ENCODE measurements at places on chromosomes 12 and 14. TPM values are rescaled to one million over a fixed set of nuclear protein-coding genes. Genes with fewer than 3 reads are reported as not detected.

The GYS2 gene
- total RNA-seq, result not detected

The SCNN1A gene
- 28.5 TPM for total RNA-seq

The PRB2 gene
- not detected for total RNA-seq

GRCh38 chr12:48773686-48774085 is 15.2 kb downstream of the ADCY6 start:
- peak; percentile 6 for DNase-seq

- no peak for DNase-seq
Observed at GRCh38 chr12:92905258-92905810, 23.8 kb downstream of the EEA1 start.

DNA sequence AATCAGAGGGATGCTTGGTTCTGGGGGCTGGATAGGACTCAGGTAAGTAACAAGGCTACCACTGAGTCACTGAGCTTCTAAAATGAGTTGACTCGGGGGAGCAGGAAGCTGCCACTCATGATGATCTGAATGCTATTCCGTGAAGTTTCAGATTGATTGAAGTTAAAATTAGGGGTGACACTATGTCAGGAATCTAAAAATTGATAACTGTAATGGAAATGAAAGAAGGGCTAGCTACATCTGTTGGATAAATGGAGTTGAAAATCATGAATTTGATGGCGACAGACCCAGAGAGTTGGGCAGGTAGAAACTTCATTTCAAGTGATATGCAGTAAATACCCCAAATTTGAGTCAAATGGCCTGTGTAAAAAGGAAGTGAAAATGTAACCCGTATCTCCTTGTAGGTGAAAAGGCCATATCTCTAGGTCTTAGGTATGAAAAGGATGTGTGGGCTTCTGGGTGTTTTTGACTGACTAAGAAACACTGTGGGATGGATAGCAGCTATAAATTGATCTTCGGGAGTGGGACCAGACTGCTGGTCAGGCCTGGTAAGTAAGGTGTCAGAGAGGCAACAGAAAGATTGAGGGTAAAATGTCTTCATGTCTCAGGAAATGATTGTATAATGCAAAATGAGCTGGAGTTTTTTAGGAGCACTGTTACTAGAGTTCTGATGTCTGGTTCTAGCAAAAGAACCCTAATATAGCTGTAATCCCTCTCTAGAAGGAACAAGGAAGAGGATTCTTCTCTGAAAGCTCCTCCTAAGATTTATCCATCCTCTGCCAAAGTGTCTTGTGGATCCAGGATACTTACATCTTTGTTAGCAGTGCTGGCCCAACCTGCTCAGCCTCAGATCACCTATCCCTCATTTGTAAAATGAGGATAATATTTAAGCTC is 57.3 kb downstream of the DAD1 start:
- DNase-seq, result no peak

GRCh38 chr14:57362361-57362760 is 28.0 kb upstream of the NAA30 start:
- DNase-seq, result no peak

DNA sequence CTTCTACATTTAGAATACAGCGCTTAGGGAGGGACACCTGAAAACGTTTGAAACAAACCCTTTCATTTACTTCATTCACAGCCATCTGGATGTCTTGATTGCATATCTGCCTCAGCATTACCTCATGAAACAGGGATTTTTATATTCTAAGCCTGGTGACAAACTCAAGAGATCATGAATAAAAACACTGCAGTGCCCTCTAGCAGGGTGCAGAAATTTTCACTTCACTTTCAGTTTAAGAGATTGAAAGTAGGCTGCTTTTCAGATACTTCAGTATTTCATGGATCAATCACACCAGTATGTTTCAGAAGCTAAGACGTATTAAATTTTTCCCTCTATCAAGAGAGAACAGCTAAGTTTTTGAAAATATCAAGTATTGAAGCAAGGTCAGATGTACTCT is 467.8 kb downstream of the MDGA2 start:
- no peak for DNase-seq

DNA sequence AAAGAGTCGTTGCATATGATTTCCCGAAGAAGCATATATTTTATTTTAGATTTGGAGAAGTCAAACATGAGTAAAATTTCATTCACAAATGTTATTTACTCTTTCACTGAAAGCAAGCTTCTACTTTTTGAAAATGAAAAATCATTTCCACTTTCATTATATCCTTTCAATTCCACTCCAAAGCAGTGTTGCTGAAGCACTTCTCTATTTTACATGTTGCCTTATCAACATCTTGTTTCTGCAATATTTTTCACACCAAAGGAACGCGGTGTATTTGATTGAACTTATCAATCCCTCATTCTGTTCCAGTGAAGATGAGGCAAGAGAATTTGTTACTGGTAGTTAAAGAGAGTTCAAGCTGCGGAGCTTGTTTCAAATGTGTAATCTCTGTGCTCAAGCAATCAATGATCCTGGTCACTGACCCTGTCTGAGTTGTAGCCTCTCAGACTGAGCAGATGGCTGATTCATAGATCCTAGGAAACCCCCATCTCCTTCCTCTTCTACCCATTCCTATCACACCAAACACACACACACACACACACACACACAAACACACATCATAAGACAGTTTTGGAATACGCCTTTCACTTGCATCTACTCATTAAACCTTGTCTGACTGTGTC is 236.2 kb upstream of the FLRT2 start:
- DNase-seq, result no peak

- DNase-seq, result no peak
Observed at GRCh38 chr12:75205558-75205957, 4.1 kb downstream of the KCNC2 start.

The CLEC14A gene
- total RNA-seq, result 0.21 TPM
